ENCODE measurements at places on chromosomes 1 and 21.
A peak's percentile ranks its signal among the peaks of the same experiment; 100 is the strongest.

DNA sequence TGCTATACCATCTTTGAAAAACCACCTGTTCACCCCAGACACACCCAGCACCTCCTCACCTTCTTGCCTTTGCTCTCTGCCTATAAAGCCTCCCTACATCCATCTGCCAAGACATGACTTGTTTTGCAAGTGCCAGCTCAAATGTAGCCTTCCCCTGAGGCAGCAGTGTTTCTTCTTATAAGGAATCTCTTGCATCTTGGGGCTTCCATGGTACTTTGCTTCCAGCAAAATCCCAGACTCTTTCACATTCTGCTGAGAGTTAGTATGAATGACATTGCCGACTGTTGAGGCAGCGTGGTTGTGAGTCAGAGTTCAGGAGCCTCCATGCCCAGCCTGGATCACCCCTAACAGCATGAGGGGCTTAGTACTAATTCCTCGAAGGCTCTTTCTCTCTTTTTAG lies 217.4 kb upstream of the RUNX1 start:
- DNase-seq = no peak

- DNase-seq = no peak
Measured at GRCh38 chr21:25562660-25563059, 44.6 kb downstream of the MRPL39 start.

DNA sequence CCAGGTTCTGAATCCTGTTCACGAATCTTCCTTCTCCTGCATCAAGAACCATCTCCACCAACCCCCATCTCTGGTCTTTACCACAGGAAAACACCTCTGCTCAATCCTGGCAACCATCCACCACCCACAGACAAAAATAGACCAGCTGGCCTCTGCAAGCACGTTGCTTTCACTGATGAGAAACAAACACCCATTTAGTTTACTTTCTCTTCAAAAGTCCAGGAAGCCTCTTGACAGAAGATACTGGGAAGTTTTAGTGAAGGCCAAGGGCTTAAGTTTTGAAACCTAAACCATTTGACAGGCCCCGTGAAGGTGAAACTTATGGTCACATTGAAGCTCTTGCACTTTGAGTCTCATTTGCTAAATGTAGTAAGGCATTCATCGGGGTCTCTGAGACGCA lies 122.6 kb upstream of the PPP2R5A start:
- peak; percentile 14 for DNase-seq

DNA sequence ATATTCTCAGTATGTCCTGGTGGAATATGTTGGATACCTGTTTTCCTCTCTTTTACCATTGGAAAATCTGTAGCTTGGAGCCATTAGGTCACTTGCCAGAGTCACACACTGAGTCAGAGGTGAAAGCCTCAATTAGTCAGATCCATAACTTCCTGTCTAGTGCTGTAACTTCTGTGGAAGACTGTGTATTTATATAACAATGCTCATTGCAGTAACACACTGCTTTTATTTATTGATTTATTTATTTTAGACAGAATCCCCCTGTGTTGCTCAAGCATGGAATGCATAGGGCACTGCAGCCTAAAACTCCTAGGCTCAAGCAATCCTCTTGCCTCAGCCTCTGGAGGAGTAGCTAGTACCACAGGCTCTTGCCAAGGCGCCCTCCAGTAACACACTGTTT lies 1.3 kb upstream of the DOCK7 start:
- DNase-seq = peak; percentile 84

- DNase-seq = no peak
Measured at GRCh38 chr21:44710294-44710665, 1.1 kb downstream of the TSPEAR start.

GRCh38 chr1:38003261-38004250 lies 1.8 kb downstream of the FHL3 start:
- DNase-seq = no peak

- no peak for DNase-seq
Measured at GRCh38 chr21:46594276-46594675, 10.6 kb downstream of the S100B start.

- DNase-seq = no peak
Measured at GRCh38 chr1:41396084-41396483, 34.9 kb downstream of the FOXO6 start.

GRCh38 chr1:184183919-184184318 lies 132.4 kb downstream of the TSEN15 start:
- no peak for DNase-seq

GRCh38 chr1:14341147-14341546 lies 257.3 kb upstream of the KAZN start:
- no peak for DNase-seq

DNA sequence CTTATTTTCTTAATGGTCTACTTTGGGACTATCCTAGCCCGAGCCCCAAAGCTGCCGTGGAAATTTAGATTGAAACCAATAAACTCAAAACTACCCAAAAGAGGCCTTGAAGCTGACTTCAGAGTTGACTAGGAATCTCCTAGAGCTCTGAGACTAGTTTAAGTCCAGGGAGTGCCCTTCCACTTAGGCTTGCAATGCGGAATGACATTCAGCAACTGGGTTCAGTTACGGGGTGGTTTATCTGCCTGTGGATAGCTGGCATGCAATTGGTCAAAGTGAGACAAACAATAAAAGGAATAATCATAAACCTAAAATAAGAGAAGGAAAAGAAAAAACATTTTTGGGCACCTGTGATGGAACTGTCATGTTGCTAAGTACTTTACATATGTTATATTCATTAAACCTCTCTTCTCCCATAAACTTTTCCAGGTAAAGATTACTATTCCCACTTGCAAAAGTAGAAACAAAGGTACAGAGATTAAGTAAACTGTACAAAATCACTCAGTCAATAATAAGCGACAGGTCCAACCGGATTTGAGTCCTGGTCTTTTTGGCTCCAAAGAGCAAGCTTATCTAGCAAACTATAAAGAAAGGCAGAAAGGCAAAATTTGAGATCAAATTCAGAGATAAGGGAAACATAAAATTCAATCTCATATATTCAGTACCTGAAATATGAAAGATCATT lies 56.5 kb downstream of the GPATCH2 start:
- DNase-seq = no peak

DNA sequence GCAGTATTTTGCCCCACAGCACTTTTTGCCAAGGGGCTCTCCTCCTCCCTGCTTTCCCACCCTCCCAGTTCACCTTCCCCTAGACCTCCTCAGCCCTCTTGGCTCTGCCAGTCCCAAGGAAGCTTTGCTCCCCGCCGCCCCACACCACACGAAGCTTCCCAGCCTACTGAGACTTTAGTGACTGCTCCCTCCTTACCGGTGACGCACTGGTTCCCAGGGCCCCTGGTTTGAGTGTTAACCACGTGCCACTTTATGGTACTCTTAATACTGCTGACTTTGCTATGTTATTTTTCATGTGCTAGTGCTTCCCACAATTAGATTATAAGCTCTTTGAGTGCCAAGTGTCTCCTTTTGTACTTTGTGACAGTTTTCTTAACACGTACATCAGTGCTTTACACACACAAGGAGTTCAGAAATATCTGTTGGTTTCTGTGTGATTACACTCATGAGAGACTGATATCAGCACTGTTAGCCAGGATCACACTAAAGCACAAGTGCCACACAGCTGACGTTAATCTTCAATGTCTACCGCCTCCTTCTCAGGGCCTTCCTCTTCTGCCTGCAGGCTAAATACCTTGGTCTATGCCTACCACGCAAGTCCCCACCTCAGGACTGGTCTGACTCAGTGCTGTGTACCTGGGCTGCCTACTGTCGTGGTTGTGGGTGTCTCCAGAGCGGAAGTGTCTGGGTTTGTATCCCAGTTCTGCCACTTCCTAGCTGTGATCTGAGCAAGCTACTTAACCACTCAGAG lies 61.0 kb downstream of the DNTTIP2 start:
- no peak for DNase-seq

GRCh38 chr1:6427441-6428390 lies 3.1 kb downstream of the ESPN start:
- DNase-seq = no peak

GRCh38 chr1:115969509-115969908 lies 6.8 kb upstream of the SLC22A15 start:
- DNase-seq = no peak

GRCh38 chr1:64608651-64609048 lies 136.2 kb upstream of the RAVER2 start:
- no peak for DNase-seq

GRCh38 chr1:114040273-114041015 lies 61.2 kb downstream of the OLFML3 start:
- DNase-seq = peak; percentile 90

GRCh38 chr21:33299181-33299752 lies 25.5 kb upstream of the IFNAR1 start:
- DNase-seq = peak; percentile 77

GRCh38 chr1:237025358-237026074 lies 16.5 kb upstream of the RYR2 start:
- DNase-seq = no peak

- no peak for DNase-seq
Measured at GRCh38 chr1:20266642-20267041, 24.0 kb upstream of the VWA5B1 start.

DNA sequence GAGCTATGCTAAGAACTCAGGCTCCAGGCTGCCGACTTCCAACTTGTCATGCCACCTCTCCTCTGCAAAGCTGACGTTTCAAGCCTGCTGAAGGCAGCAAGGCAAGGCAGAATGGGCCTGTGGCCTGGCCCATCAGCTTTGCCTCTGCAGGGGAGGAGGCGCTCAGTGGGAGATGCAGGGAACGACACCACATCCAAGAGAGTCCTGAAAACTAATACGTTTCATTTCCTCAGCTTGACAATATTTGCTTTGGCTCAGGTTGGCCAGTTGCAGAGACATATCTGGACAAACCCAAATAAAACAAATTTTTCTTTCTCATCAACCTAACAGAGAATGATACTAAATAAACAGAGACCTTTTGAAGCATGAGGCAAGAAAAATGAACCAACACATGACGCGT lies 35.3 kb downstream of the BEND5 start:
- no peak for DNase-seq

DNA sequence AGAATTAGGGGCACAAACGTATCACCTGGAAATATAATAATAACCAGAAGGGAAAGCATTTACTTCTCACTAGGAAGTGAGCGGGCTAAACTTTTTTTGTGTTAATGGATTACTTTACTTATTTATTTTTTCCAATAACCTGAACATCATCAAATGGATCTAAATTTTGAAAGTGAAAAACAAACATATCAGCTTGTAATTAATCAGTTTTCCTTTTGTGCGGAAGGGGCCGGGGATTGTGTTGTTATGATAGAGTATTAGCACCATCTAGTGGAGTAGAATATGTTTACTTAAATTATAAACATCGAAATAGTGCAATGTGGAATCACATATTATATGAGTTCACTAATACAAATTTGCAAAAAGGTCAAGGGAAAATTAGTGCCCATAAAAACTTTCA lies 9.0 kb downstream of the CFH start:
- DNase-seq = peak; percentile 55

- no peak for DNase-seq
Measured at GRCh38 chr1:28917757-28918118, 3.4 kb downstream of the EPB41 start.

DNA sequence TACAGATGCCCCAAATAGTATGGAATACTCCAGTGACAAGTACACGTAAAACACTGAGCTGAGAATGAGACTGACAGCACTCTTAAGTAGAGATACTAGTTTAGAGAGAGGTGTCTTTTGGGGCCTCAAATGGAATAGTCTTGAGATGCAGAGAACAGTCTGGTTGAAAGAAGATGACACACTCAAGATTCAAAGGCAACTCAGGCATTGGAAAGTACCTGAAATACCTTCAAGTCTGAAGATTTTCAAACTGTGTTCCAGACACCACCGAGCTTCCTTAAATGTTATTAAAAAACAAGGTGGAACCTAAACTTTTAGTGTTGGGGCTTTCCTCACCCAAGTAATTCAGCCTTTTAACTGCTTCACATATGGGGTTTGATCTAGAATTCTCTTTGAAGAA lies 437.7 kb downstream of the OMA1 start:
- DNase-seq = no peak

DNA sequence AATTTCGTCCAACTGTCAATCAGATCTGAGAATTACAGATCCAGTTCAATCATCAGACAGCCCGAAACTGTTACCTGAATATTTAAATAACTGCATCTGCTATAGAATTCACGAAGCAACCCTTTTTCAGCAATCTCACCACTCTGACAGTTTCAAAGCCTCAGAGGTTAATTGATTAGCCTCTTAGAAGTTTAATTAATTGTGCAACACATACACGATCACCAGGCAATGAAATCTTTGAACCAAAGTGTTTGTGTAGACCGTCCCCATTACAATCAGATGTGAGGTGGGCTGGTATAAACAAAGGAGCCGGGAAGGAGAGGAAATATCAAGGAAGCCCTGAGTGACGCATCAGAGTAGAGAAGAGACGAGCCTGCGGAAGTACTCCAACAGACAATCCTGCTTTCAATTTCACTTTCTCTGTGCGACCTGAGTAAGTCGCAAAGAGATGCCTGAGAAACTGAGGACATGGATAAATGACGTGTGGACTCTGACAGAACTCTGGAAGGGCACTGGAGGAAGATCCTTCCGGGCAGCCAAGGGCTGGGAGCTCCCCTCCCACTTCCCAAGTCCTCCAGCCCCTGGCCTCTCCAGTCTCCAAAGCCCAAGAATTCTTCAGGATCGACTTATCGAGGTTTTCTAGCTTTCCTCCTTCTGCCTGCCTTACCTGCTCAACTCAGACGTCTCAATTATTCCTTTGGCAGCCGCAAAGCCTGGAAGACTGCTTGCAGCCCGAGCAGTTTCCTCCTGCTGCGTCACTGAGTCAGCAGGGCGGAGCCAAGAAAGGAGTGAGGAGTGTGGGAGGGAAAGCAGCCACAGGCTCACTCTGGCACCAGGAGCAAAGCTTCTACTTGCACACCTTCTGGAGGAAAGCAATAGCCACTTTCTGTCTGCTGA lies at the start of gene RNASEL:
RNASEL (minus strand) TSS at position 757 of the 897 bp plus-strand sequence. CDS start 2,450 bp downstream, outside the sequence.
- peak; percentile 91 for DNase-seq

GRCh38 chr1:42682739-42683531 lies 717 bp downstream of the YBX1 start:
- DNase-seq = peak; percentile 93

DNA sequence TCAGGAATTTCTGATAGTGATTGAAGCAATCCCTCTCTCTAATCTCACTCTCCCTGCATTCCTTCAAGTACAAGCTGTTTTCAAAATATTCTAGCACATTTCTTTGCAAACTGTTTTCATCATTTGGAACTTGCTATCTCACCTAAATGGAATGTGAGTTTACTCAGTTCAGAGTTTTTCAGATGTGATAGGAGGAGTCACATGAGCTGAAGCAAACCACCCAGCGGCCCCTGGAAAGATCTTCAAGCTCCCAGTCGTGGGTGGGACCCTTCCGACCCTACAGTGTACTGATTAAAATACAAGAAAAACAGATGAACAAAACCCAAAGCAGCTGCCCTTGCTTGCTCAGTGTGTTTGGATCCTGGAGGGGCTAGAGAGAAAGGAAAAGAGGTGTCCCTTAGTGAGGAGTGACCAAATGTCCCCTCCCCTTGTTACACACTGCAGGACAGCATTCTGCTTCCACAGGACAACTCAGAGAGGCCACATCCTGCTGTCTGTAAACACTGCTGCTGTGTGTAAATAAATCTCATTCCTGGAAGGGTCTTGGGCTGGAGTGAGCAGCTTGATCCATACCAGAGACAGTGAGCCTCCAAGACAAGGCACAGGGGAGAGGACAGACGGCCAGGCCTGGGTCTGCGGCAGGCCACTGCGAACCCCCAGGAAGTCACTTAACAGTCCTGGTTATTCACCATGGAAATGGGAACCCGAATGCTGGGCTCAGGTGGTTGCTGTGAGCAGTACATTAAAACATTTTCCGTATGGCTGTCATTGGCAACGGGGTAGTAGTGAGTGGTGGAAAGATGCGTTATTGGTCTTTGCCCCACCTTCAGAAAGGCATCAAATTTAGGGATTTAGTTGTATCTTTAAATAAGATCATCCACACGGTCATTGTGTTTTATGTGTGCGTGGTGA lies 229.2 kb downstream of the RHOU start:
- no peak for DNase-seq

GRCh38 chr21:27813344-27813743 lies 846.5 kb upstream of the ADAMTS5 start:
- DNase-seq = no peak

All from inflammatory macrophage treated with lipopolysaccharide for 4 hours (primary cell).